ENCODE measurements at places on chromosomes 4 and X.

- DNase-seq, result no peak
Measured at GRCh38 chr4:122588453-122589238, 32.2 kb downstream of the IL21 start.

- DNase-seq, result no peak
Measured at GRCh38 chr4:85777908-85778631, 303.1 kb downstream of the ARHGAP24 start.

GRCh38 chr4:183097231-183098018 lies 1.6 kb upstream of the WWC2 start:
- no peak for DNase-seq

GRCh38 chrX:9767375-9767774 lies 1.7 kb upstream of the GPR143 start:
- no peak for DNase-seq

GRCh38 chrX:631802-632365 lies 1.3 kb downstream of the SHOX start:
- no peak for DNase-seq

DNA sequence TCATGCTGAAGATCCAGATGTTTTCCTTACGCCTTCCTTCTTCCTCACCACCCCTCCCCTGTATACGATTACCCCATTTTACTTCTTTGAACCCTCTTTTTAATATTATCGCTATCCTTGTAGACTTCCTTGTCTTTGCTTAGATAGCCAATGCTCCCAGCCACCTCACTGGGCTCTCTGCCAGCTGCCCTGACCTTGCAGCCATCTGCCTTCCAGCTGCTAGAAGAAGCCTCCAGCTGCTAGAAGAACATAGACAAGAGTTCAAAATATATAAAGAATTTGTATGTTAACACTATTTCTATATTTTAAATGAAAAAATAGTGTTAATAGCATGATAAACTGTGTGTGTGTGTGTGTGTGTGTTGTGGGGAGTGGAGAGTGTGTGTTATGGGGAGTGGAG lies 374.7 kb downstream of the ANKRD50 start:
- no peak for DNase-seq

DNA sequence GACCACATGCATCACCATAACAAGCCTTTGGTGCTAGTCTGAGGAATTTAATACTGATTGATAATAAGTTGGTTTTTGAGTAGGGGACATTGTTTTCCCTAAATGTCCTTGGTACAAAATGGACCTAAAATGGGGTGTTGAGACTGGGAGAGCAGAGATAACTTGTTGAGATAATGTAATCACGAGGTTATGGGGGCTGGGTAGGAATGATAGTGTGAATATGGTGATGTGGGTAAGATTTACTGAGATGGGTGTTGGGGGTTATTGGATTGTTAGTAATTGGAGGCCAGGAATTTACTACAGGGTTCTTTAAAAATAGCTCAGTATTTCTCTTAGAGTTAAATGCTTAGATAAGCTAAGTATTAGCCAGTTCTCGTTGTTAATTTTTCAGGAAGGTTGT lies 3.9 kb downstream of the BMP2K start:
- no peak for DNase-seq

- no peak for DNase-seq
Measured at GRCh38 chrX:132101799-132102198, 26.0 kb downstream of the FRMD7 start.

DNA sequence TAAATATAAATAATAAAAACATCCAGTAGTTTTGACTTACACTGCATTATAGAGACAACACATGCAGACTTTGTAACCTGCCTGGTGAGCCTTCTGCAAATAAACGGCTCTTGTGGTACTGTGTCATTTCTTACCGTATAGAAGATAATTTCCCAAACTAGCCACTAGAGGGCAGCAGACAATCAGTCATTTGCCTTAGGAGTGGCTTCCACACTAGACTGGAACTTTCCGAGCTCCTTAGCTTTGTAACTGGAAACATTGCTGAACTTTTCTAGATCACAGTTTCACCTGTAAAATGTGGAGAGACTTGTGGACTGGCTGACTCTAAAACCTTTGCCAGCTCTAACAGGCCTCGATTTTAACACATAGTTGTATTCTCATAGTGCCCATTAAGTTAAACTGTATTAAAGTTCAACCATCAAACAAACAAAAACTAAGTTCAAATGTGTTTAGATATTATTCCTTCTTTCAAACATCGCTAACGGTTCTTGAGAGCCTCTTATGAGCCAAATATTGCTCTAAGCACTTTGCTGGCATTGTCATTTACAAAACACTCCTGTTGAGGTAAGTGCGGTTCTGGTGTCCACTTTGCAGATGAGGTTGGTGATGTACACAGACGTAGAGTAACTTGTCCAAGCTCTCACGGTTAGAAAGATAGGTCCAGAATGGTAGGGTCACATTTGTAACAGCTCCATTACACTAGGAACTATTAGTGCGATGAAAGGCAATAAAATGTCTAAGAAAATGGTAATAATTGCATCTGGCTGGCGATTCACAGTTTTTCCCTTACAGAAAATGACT lies 345.5 kb downstream of the ANK2 start:
- DNase-seq, result peak; percentile 65

- no peak for DNase-seq
Measured at GRCh38 chrX:52277666-52278065, 91.2 kb upstream of the XAGE2 start.

DNA sequence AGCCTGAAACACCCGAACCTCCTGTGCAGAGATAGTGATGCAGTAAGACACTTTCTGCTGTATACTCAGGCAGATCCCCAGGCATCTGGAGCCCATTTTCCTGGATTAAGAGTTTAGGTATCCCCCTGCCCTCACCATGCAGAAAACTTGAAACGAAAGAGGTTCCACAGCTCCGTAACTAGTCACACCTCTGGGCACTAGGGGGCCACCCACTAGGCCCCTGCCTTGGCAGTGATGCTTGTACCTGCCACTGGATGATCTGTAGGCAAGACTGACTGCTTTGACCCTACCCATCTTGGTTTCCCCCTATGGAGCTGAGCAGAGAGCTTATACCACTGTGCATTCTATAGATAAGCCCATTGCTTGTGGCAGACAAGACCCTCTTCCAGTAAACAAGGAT lies 940.6 kb downstream of the PCDH19 start:
- DNase-seq, result no peak

GRCh38 chr4:168408620-168409019 lies 71.7 kb downstream of the DDX60L start:
- no peak for DNase-seq

GRCh38 chr4:121462660-121463261 lies 81.9 kb upstream of the QRFPR start:
- DNase-seq, result peak; percentile 72

- peak; percentile 68 for DNase-seq
Measured at GRCh38 chr4:153153339-153153871, 50.8 kb upstream of the TRIM2 start.

Measured in activated CD8-positive, alpha-beta memory T cell treated with anti-CD3 and anti-CD28 coated beads, Interleukin-2, amount 10 ng/mL, durations not matched to agents 7 days and 5 days (primary cell).